Activated T-helper 1 cell treated with Interleukin-2 at 50 U/mL for 16 hours (primary cell): ENCODE measurements at places on chromosomes 1 and 21.

- DNase-seq = no peak
Measured at GRCh38 chr1:240405751-240406150, 206.2 kb downstream of the GREM2 start.

DNA sequence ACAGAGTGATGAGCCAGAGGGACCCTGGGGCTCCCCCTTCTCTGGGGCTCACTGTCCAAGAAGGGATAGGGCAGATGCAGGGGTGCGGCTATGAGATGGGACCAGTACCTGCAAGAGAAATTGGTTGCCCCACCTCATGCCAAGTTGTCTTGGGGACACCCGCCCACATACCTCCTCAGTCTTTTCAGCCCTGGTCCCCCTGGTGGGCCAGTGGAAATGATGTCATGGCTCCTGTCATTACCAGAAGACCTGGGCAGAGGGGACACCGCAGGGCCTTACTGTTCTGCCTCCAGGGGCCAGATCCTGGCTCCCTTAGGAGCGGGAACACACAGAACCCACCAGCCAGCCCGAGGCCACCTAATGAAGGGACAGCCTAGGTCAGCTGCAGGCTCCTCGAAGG is 63.2 kb downstream of the CDK18 start:
- DNase-seq = no peak

- DNase-seq = no peak
Measured at GRCh38 chr1:214296860-214297745, 16.1 kb downstream of the SMYD2 start.

DNA sequence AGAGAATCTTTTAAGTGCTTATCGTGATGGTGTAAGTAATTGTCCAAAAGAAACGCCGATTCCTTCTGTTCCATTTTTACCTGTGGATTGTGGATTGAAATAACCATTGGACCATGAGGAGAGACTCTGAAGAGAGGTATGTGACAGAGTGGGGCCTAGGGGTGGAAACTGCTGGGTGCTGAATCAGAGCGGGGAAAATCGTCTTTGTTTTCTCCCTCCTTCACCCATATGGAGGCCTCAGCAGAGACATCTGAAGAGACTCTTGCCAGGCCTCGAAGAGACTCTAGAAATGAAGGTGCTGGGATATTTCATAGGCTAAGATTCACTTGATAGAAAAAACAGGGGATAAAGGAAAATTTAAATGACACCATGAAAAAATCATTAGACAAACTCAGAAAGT is 1327.0 kb downstream of the BRINP3 start:
- DNase-seq = no peak

GRCh38 chr21:41857771-41858300 is 21.3 kb downstream of the PRDM15 start:
- DNase-seq = no peak

DNA sequence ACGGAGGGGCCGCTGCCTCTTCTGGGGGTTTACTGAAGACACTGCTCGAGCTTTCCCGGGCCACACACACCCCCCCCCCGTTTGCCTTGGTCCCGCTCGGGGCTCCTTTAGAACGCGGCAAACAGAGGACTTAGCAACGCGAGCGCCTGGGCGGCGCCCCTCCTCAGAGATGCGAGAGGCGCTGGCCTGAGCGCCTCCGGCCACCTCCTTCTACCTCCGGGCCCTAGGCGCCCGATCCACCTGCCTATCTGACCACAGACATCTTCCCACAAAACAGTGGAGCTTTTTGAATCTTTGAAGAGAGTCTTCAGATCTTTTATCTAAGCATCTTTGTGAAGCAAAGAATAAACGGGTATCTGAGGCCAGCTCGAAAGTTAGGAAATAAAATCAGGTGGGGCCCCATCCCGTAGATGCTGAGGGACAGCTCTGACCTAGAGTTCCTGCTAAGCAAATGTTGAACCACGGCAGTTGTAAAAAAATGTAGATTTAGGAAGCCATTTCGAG is 436 bp upstream of the TTLL7 start:
- DNase-seq = no peak

- DNase-seq = no peak
Measured at GRCh38 chr1:119226913-119227312, 86.5 kb upstream of the WARS2 start.

DNA sequence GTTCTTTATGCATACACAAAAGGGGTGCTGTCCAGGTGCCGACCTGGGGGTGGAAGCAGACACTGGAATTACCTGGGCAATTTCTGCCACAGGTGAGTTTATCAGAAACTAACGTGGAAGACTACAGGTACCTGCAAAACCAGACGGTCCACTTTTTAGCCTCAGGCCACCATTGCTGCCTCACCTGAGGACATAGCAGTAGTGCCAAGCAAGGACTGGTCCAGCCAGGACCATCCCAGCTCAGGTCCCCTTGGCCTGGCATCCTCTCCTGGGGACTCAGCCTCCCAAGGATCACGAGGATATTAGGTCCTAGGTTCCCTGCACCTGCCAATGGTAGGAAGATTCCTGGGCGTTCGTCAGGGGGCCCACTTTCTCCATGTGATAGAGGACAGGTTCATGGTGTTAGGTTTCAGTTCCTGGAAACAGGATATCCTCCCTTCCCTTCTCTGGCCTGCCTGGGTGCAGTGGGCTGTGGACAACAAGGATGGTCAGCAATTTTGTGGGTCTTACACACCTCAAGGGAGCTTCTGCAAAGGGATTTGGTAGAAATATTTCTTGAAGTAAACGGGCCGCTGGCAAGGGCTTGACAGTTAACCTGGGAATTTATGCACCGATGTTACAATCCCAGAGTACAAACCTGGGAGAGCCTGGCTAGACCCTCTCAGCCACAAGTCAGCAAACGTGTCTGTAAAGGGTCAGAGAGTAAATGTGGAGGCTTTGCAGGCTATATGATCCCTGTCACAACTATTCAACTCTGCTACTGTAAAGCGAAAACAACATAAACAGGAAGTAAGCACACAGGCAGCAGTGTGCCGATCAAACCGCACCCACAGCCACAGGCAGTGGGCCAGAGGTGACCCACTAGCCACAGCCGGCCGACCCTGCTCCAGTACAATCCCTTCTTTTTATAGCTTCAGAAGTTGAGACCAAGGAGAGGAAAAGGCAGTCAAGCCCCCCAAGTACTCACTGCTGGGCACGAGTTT is 71.4 kb upstream of the RAB4A start:
- DNase-seq = no peak

DNA sequence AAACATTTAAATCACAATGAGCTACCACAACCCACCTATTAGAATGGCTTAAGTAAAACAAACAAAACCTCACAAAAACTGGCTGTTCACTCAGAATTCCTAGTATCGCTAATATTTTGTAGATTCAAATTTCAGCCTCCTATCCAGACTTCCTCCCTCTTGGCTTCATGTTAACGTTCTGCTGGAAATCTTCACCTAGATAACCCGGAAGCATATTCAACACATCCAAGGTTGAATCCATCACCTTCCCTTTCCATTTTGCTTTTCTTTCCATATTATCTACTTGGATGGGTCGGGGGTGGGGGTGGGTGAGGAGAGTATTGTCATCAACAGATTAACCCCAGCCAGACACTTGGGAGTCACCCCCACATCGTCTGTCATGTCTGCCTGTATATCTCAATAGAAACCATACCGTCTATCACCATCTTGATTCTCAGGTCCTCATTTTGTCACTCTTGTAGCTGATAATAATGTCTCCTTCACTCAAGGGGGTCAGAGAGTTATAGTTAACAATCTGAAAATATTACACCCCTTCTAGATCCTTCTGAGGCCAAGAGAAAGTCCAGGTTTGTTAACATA is 1.7 kb upstream of the DPH5 start:
- no peak for DNase-seq

GRCh38 chr1:65398083-65398482 is 22.4 kb upstream of the LEPR start:
- DNase-seq = no peak

DNA sequence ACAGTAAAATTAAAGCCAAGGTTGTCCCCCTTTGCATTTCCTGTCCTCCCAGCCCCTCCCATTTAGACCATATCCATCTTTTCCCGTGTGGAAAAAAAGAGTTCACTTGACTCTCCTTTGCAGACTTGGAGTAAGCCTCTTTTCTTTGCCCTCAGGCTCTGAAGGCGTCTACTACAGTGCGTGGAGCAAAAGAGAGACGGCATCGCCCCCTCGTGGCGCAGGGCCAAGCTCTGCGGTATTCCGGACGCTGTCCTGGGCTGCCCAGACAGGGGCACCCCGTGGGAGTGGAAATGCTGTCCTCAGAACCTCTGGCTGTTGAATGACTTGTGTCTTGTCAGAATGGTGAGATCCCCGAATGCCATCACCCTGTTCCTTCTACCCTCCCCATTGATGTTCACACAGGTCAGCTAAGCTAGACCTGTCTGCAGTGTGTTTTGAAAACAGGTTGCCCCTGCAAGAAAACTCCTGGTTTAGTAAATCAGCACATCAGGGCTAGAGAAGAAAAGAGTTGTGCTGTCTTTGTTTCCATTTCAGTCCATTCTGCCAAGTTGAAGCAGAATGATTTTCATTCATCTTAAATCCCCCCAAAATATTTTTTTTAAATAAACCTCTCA is 12.3 kb upstream of the GJA8 start:
- peak; percentile 43 for DNase-seq

DNA sequence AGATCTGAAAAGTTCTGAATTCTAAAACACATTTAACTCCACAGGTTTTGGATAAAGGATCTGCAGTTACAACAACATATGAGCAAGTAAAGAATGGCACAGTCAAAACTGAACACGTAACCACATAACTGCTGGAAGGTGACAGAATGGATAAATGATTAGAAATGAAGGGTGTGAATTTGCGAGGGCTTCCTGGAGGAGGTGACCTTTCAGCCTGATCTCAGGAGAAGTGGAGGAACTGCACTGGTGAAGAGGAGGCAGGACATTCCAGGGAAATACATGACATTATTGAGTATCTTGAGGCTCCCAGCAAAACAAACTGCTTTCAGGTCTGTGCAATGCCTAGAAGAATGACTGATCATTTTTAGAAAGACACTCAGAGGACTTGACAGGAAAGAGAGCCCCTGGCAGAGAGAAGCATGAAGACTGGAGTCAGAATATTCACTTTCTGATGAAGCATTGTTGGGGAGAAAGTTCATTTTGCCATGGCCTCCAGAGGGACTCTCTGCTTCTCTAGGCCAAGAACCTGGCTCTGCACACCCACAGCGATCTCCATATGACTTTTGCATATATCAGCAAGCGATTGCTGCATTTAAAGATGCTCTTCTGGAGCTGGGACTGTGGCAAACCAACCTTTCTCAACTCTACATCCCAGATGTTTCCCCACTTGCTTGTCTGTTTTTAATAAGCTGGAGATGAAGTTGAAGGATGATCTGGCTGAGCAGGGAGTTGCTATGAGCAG is 122.7 kb upstream of the FAM78B start:
- DNase-seq = no peak

- no peak for DNase-seq
Measured at GRCh38 chr1:228149406-228150119, at the start of gene GJC2. TSS of gene GJC2 (plus strand) at chr1:228149930. CDS start at chr1:228157759, 7,829 bp downstream.

DNA sequence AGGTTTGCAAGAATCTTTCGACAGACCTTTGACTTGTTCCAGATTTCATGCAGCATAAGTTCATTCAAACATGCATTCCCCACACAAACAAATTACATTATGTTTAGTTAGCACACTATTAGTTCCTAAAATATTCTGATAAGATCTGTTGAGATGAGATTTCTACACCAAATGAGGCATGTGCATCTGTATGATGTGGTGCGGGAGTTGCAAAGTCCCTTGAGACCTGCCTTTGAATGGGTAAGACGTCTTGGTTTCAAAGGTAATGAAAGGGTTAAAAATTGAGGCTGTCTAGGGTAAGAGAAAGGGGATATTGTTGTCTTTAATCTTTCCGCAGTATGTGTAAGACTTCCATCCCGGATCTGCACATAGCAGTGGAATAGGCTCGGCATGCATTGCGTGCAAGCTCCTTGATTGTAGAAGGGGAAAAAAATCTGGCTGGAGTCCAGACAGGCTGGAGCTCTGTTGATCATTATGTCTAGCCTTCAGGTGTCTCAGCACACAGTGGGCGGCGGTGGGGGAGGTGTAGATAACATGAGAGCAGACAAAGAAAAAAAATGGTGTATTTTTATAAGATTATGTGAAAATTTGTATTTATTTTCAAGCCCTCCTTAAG is 296.6 kb downstream of the PTPRC start:
- DNase-seq = peak; percentile 27

- no peak for DNase-seq
Measured at GRCh38 chr1:237938553-237938952, 47.8 kb upstream of the ZP4 start.

GRCh38 chr1:115286431-115287205 is 51.4 kb downstream of the NGF start:
- no peak for DNase-seq

GRCh38 chr1:84823511-84823910 is 69.5 kb downstream of the LPAR3 start:
- DNase-seq = no peak

- no peak for DNase-seq
Measured at GRCh38 chr1:201947697-201948008, 1.3 kb upstream of the LMOD1 start.

GRCh38 chr1:41713557-41714327 is 205.0 kb downstream of the HIVEP3 start:
- no peak for DNase-seq

DNA sequence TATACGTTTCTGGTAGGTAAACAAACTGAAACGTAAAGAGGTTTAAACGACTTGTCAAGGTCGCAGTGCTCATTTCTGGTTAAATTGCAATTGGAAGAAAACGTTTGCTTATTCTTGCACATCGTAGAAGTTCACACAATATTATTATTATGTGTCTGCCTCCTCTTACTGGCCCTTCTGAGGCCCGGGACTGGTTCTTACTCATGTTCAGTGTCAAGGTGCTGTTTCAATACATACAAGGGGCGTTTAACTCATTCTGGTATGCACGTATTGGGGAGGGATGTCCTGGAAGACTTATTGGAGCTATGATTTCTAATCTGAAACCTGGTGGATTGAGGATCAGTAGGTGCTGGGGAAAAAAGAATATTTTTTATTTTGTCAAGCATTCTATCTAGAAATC is 932 bp downstream of the RPF1 start:
- no peak for DNase-seq

GRCh38 chr1:162554258-162554657 is 7.3 kb upstream of the UAP1 start:
- DNase-seq = no peak

DNA sequence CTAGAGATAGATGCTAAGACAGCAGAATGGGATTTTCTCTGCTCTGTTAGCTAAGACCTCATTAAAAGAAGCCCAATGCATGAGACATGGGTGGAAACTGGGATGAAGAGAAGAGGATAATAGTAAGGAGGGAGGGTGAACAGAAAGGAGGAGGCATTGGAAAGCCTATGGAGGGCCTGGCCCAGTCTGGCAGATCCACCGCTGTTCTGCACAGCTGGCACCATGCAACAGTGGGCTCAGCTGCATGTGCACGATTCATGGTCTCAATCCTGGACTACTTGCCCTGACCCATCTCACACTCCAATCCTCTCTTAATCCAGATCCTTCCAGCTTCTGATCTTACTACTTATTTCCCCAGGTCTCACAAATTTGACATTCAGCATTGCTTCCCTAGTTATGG is 2.2 kb downstream of the PHC2 start:
- no peak for DNase-seq
